Stimulated activated CD4-positive, alpha-beta T cell treated with anti-CD3 and anti-CD28 coated beads, Interleukin-15, amount 100 ng/mL, for 48 hours (primary cell): ENCODE measurements at places on chromosomes 4 and X.

DNA sequence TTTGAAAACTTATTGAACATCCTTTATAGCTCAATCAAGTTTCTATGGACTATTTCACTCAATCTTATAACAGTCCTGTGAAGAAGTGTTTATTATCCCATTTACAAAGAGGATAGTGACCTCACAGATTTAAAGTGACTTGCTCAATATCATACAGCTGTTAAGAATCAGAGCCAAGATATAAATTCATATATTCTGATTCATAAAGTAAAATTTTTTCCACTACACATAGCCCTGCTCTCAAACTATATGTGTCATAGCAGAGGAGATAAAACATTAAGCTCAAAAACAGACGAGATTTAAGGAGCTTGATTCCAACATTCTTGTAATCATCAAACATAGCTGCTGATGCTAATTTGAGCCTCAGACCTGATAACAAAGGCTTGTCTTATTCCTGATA is 226.8 kb downstream of the CAMK2D start:
- no peak for DNase-seq

GRCh38 chr4:82044141-82044993 is 329.4 kb downstream of the HNRNPD start:
- no peak for DNase-seq

DNA sequence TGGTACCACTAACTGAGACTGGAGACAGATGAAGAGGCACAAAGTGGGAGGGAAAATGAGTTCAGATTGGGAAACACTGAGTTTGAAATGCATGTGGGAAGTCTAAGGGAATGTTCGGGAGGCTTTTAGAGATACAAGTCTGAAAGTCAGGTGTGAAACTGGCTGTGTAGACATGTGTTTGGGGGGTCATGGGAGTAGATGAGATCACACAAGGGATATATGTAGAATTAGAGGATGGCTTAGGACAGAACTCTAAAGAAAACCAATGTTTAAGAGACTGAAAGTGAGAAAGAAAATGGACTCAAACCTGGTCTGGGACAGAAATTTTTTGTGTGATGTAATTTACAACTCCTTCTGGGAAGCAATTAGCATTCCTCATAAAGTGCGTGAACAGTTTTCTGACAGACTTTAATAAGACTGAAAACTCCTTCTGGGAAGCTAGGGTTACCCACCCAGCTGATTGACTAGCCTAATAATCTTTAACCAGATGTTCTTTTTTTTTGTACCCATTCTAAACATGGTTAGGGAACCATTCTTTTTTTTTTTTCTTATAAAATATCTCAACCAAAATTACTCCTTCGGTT is 8.7 kb upstream of the JADE1 start:
- no peak for DNase-seq

DNA sequence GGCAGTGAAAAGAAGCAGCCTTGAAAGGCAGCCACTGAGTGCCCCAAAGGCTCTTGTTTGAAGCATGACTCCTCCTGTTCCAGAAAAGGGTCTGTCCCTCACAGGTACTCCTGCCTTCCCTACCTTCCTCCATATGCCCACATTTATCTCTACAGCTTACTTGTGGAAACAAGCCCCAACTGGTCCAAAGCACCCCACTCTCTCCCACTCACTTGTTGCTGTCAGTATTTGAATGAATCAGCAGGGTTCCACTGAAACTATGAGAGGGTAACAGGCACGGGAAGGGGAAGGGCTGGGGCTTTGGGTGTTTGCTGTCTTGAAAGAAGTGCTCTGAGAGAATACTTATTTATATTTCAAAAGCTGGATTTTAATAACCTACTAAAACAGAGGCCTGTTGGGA is 34.9 kb downstream of the GPR143 start:
- no peak for DNase-seq

GRCh38 chr4:1715002-1715758 is 3.1 kb upstream of the SLBP start:
- DNase-seq, result no peak

GRCh38 chr4:98722000-98722399 is 63.6 kb upstream of the TSPAN5 start:
- DNase-seq, result no peak

- no peak for DNase-seq
These were observed 760 bp downstream of the TMEM165 start for GRCh38 chr4:55396308-55397125.

DNA sequence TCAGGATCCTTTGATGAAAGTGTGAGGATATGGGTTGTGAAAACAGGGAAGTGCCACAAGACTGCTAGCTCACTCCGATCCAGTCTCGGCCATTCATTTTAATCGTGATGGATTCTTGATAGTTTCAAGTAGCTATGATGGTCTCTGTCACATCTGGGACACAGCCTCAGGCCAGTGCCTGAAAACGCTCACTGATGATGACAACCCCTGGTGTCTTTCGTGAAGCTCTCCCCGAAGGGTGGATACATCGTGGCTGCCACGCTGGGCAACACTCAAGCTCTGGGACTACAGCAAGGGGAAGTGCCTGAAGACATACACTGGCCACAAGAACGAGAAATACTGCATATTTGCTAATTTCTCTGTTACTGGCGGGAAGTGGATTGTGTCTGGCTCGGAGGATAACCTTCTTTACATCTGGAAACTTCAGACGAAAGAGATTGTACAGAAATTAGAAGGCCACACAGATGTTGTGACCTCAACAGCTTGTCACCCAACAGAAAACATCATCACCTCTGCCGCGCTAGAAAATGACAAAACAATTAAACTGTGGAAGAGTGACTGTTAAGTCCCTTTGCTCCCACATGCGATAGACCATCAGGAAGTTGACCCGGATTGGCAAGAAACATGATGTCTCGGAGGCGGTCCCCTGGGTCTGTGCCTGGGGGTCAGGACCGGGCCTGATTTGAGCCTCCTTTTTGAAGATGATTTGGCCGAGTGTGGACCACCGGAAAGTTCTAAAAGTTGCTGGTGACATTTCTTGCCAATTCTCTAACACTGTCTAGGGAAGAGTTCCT is 22.2 kb downstream of the LIAS start:
- DNase-seq, result no peak

- DNase-seq, result no peak
These were observed 655.7 kb upstream of the INTU start for GRCh38 chr4:126976850-126977632.

DNA sequence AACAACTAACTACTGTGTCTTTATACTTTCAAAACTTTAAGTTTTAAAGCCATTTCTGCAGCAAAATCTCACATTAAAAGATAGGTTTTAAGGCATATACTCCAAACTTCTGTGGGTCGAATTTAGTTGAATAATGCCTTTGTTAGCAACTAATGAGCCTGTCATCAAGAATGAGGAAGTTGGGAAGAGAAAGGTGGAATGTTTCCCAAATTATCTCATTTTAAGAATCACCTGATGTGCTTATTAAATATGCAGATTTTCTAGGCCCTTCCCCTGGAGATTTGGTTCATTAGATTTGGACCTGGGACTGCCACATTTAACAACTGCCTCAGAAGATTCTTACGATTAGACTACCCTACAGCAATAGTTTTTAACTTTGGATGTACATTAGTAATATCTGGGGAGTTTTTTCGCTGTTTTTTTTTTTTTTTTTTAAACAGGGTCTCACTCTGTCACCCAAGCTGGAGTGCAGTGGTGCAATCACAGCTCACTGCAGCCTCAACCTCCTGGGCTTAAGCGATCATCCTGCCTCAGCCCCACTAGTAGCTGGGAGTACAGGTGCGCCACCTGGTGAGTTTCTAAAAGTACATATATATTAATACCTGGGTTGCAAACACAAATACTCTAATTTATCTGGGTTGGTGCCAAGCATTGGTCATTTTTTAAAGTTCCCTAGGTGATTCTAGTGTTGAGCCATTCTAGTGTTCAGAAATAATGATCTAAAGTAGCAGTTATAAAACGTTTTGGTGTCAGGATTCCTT is 16.1 kb upstream of the TASL start:
- DNase-seq, result no peak

- no peak for DNase-seq
These were observed 156.2 kb upstream of the PPP1R2C start for GRCh38 chrX:42934020-42934726.

DNA sequence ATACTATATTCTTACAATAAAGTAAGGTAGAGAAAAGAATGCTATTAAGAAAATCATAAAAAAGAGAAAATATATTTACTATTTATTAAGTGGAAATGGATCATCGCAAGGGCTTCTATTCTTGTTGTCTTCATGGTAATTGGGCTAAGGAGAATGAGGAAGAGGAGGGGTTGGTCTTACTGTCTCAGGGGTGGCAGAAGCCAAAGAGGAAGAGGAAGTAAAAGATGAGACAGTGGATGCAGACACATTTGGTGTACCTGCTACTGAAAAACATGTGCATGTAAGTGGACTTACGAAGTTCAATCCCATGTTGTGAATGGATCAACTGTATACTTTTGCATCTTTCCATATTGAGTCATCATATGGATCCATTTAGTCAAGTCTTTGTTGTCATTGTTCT is 1502.1 kb upstream of the ADGRL3 start:
- DNase-seq, result no peak

GRCh38 chrX:537151-537550 is 93.4 kb upstream of the SHOX start:
- DNase-seq, result no peak

DNA sequence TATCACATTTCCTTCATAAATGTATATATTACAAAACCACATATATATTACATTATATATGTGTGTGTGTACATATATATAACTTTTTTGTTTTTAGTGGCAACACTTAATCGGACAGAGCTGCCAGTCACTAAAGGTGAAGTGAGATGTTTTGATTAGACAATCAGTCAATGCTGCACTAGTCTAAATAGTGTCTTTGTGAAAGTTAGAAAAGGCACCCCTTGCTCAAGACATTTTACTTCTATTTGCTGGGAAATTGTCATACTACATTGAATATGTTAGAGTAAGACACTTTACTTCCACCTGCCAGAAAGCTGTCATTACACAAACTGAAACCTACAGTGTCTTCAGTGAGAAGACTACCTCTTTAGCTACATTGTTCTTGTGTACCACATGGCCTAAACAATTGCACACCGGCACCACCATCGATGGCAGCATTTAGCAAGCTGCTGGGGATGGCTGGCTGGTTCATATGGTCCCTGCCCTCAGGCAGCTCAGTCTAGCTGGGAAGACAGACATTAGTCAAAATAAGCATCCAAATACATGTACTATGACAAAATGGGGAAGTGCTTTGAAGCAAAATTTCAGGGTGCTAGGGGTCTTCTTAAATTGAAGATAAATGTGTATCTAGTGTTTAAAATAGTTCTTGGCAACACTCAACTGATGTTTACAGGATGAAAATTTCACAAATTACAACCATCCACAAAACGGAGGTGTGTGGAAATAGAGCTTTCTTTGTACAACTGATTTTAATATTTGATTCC is 148.1 kb upstream of the GATB start:
- no peak for DNase-seq

- DNase-seq, result no peak
These were observed 58.8 kb downstream of the SPINK2 start for GRCh38 chr4:56762484-56763250.

DNA sequence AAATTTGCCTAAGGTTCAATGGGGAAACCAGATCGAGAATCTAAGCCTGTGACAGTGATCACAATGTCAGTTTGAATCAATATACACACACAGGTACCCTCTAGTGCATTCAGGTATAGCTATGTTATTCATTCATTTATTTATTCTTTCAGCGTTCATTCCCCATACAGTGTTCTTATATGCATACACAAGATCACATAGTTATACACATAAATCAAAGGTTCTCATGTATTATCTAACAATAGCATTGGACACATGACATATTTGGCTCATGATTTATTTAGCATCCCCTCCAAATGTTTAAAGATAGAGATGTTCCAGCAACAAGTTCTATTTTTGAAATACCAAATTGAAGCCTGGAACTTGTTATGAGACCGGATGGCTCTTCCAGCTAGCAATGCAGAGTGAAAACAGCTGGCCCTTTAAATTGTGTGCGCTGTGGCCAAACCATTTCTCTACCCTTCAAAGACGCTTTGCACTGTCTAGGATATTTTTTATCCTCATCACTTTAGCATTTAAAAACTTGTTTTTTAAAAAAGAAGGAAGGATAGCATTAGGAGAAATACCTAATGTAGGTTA is 131.0 kb downstream of the ATXN3L start:
- DNase-seq, result no peak

GRCh38 chr4:186932196-186932595 is 208.5 kb upstream of the FAT1 start:
- no peak for DNase-seq

- DNase-seq, result no peak
These were observed 4.2 kb upstream of the CXCL3 start for GRCh38 chr4:74042681-74043080.

- DNase-seq, result no peak
These were observed 41.7 kb downstream of the ATP11C start for GRCh38 chrX:139890991-139891700.

- DNase-seq, result no peak
These were observed 22.7 kb upstream of the PGRMC2 start for GRCh38 chr4:128310266-128310697.

- DNase-seq, result no peak
These were observed 37.4 kb downstream of the CCKAR start for GRCh38 chr4:26452565-26453531.

DNA sequence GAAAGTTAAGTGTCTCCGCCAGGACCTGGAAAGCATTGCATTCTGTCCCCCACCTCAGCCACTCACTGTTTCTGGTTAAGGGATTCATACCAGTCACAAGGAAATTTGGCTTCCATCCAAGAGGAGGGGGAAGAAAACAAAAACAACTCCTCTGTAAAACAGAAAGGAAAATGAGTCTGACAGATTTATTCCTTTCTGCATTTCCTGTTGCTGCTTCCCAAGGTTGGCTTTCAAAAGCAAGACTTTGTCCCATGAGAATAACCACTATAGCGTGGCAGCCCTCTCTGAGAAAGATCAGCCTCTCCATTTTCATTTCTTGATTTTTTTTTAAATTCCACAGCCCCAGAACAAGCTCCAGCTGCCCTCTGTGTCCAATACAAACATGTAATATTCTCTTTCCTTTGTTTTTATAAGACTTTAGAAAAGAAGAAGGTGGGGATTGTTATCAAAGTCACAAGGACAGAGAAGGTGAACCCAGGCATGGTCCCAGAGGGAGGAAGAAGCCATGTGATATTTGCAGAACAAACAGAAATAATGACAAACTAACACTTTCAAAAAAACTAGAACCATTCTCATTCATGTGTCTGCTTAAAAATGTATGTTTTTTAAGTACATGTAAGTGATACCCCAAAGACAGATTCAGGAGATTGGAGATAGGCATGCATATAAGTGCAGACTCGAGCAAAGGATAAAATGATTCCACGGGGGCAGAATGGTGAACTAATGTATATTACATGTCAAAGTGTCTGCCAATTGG is 90.7 kb upstream of the DCLK2 start:
- no peak for DNase-seq

- DNase-seq, result no peak
These were observed 22.5 kb downstream of the PNMA6E start for GRCh38 chrX:153378607-153379006.

GRCh38 chr4:68896749-68897148 is 54.9 kb downstream of the UGT2A3 start:
- DNase-seq, result no peak
